Vein endothelial cell (primary cell): ENCODE measurements at places on chromosomes 2 and 18. TPM values are rescaled to one million over a fixed set of nuclear protein-coding genes. Genes with fewer than 3 reads are reported as not detected.

EDAR gene
- not detected in 2 replicates for total RNA-seq

GCC2 gene
- 24.8 and 27.5 TPM in 2 replicates for total RNA-seq

GPR75 gene
- 3.9 and 4.2 TPM in 2 replicates for total RNA-seq

GNAL gene
- total RNA-seq, result under 0.01 and 1.1 TPM in 2 replicates

TCF4 gene
- total RNA-seq, result 552 and 682 TPM in 2 replicates

CHST9 gene
- total RNA-seq, result not detected in 2 replicates

SPATA3 gene
- total RNA-seq, result not detected in 2 replicates

GPBAR1 gene
- total RNA-seq, result 0.10 and 0.33 TPM in 2 replicates

IL37 gene
- total RNA-seq, result 0.19 TPM in 1 of 2 replicates, not detected in the other

TEKT4 gene
- total RNA-seq, result not detected in 2 replicates

CHRNG gene
- not detected in 2 replicates for total RNA-seq

AKAIN1 gene
- total RNA-seq, result not detected in 2 replicates

EML6 gene
- total RNA-seq, result 0.65 and 0.86 TPM in 2 replicates

TAF1B gene
- total RNA-seq, result 22.9 and 31.4 TPM in 2 replicates

CD8B2 gene
- not detected in 2 replicates for total RNA-seq

TMEM18 gene
- total RNA-seq, result 12.1 and 18.2 TPM in 2 replicates

KCNK3 gene
- not detected in 2 replicates for total RNA-seq

VAMP5 gene
- 40.1 and 44.1 TPM in 2 replicates for total RNA-seq
